ENCODE measurements at places on chromosomes 16 and 17.

- no peak for DNase-seq
Measured at GRCh38 chr16:84093120-84093878, 23.4 kb downstream of the MBTPS1 start.

DNA sequence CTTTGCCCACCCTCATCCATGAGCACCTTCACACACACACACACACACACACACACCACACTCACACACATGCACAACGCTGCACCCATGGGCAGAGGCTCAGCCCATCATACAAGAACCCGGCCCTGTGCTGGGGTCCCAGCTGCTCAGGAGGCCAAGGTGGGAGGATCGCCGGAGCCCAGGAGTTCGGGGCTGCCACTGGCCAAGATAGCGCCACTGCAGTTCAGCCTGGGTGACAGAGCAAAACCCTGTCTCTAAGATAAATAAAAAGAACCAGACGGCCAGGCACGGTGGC lies 3.4 kb upstream of the FSCN2 start:
- no peak for DNase-seq

DNA sequence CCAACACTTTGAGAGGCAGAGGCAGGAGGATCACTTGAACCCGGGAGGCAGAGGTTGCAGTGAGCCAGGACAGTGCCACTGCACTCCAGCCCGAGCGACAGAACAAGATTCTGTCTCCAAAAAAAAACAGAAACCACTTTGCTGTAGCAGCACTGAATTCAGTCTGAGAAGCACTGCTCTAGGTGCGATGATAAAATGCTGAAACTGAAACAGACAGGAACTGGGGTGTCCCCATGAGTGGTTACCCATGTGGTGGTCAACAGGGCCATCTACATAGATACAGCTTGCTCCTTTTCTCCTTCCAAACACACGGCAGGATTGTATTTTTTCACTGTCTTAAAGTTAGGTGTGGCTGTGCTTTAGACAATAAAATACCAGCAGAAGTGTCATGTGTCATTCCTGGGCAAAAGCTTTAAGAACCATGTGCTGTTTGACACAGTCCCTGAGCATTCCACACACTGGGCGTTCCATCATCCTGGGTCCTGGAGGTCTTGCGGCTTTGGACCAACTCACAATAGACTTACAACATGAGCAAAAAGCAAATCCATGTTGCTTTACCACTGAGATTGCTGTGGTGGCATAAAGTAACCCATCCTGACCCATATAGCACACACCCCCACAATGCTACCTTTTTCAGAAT lies 11.5 kb downstream of the GAS7 start:
- no peak for DNase-seq

- no peak for DNase-seq
Measured at GRCh38 chr17:20191056-20191455, 181.9 kb downstream of the SPECC1 start.

- no peak for DNase-seq
Measured at GRCh38 chr16:68267612-68268405, 3.5 kb downstream of the SLC7A6 start.

DNA sequence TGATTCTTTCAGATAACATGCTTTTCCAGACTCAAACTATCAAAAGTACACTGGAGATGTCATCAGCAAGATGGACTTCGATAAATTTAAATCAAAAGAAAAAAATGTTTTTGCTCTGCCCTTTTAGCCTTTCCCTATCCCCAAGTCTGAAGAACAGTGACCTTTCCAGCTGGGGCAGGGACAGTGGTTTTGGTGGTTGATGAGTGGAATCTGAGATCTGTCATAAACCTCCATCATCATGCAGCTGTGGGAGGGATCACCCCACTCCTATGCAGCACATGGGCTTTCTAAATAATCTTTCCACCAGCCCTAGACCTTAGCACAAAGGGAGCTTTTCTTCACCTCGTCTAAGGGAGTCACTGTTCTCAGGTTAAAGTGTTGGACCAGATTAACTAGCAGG lies 869.5 kb upstream of the SOX9 start:
- no peak for DNase-seq

- DNase-seq: no peak
Measured at GRCh38 chr17:58918072-58918471, 162.4 kb downstream of the PPM1E start.

- peak; percentile 35 for DNase-seq
Measured at GRCh38 chr17:49646391-49647255, 31.3 kb downstream of the SPOP start.

- peak; percentile 64 for DNase-seq
Measured at GRCh38 chr17:42669977-42670788, 6.6 kb downstream of the PLEKHH3 start.

- DNase-seq: peak; percentile 30
Measured at GRCh38 chr17:76659928-76660655, 16.5 kb upstream of the ST6GALNAC1 start.

GRCh38 chr16:70158261-70158939 lies 15.2 kb upstream of the CLEC18C start:
- DNase-seq: no peak

Data from activated naive CD4-positive, alpha-beta T cell treated with anti-CD3 and anti-CD28 coated beads, Interleukin-2, amount 10 ng/mL, durations not matched to agents 7 days and 5 days (primary cell).